ENCODE measurements at places on chromosomes 11 and 22.

- no peak for DNase-seq
These were observed 49.8 kb upstream of the CYP2D6 start for GRCh38 chr22:42180349-42180842.

DNA sequence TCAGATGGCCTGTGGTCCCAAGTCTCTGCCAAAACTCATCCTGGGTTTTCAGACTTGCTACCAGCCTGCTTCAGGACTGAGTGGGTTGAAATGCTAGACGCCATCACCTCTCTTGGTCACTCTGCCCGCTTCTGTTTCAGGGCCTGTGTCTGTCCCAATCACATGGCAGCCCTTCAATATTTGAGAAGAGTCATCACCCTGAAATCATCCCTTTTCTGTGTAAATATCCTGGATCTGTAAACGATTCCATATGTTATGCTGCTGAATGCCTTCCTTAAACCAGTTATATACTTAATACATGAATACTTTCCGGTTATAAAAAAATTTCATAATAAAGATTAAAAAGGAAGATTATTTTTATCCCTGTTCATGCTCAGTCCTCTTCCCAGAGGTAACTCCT lies 39.8 kb upstream of the TLCD5 start:
- DNase-seq = no peak

DNA sequence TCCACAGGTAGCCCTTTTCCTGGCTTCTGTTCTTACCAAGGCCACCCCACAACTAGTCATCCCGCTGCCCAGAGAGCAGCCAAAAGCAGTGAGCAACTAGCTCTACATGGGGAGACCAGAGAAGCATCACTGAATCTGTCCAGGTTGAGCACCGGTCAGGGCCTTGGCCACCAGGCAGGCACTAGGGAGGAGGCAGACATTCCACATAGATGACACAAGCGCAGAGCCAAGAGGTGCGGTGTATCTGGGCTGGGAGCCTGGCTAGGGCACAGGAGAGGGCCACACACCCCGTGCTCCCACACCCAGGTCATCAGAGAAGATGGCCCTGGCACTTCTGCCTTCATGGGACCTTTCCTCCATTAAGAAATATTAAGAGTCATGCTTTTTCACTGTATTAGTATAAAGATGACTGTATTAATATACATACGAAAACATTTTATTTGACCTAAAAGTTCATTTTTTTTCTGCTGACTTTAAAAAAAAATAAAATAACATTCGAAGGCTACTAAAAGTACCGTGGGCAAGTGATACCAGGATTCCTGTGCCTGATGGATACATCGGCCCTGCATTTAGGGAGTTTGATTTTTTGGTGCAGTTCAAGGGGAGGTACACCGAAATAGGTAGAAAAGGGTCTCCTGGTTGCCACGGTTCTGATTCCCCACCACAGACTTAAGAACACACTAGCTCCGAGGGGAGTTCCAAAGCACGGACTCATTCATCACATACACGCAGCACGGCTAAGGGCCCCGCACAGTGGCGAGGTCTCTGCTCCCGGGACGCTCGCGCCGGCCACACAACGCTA lies 1.2 kb downstream of the DGCR2 start:
- peak; percentile 57 for DNase-seq

GRCh38 chr11:37995886-37996285 lies 1397.8 kb upstream of the RAG2 start:
- no peak for DNase-seq

GRCh38 chr22:24289114-24289513 lies 18.5 kb downstream of the SPECC1L start:
- DNase-seq = no peak

GRCh38 chr22:43148581-43148980 lies 2.8 kb upstream of the TSPO start:
- no peak for DNase-seq

- DNase-seq = no peak
These were observed 14.7 kb upstream of the NNMT start for GRCh38 chr11:114281388-114281956.

DNA sequence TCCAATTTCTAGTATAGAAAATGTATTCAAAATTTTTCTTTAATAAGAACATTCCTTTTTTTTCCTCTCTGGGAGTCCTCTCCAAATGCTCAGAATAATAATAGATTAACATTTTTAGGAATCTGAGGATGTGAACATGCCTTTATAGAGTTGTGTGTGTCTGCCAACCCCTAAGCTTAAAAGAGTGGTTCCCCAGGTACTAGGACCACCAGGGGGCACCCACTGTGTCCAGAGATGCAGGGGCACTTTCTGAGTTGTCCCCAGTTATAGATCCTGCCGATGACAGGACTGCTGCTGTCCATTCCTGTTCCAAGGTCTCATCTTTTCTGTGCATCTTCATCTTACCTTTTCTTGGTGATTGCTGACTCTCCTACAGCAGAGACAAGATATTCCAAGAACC lies 27.0 kb upstream of the MICAL2 start:
- no peak for DNase-seq

GRCh38 chr22:26115266-26115665 lies 54.0 kb upstream of the SEZ6L start:
- DNase-seq = no peak

Data from iPS-NIHi11 (cell line).